ENCODE measurements at places on chromosomes 1 and 21.

DNA sequence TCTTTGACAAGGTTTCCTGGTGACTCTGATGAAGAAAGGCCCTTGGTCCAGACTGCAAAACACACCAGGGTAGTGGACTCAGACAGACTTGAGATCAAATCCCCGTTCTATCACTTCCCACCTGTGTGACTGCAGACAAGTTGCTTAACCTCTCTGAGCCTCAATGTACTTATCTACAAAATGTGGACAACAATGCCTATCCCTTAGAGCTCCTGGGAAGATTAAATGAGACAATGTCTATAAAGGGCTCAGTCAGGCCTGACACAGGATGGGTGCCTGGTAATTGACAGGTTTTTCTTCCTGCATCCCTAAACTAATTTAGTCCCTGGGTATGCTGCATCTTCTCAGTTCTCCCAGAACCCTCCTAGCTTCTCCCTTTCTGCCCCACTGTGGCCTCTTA is 37.9 kb upstream of the ZBTB40 start:
- DNase-seq = no peak

- DNase-seq = no peak
Measured at GRCh38 chr21:46061063-46061462, 36.8 kb upstream of the COL6A2 start.

DNA sequence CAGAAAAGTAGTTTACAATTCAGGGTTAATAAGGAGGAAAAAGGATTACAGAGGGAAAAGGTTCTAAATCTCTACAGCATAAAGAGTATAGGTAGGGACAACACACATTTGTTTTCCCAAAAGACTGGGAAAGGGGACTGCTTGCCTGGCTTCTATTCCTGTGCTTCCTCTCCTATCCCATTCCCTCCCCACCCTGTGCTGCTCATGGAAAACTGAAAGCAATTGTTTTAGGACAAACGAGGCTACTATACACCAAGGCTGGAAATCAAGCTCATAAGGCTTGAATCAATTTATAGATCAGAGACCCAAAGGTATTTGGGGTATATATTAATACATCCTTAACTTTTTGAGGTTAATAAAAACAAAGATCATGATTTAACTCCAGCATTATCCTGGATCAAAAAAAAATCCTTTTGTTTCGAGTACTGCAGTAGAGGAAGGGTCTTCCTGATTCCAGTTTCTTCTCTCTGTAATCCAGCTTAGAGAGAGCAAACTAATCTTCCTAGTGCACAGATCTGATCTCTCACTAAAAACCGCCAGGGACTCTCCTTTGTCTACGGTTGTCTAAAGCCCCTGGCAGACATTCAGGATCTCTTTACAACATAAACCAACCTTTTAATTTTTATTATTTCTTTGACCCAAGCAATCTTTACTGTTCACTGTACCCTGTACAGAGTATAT is 37.4 kb upstream of the A3GALT2 start:
- DNase-seq = no peak

DNA sequence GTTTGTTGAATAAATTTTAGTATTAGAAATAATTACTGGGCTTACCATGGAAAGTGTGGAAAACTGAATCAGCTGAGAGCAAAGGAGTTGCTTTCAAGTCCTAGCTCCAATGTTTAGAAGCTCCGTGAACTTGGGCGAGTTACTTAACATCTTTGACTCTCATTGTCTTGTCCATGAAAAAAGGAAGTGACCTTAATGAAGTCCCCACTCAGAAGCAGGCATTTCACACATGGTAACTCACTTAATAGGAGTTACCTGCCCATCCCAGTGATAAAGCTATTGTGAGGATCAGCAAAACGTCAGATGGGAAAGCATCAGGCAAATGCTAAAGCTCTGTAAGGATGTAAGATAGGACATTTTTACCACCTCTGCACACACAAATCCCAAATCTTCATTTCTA is 34.0 kb upstream of the GADD45A start:
- DNase-seq = no peak

GRCh38 chr1:147613506-147613905 is 56.8 kb downstream of the ACP6 start:
- peak; percentile 81 for DNase-seq

- no peak for DNase-seq
Measured at GRCh38 chr1:198934901-198935305, 296.1 kb downstream of the PTPRC start.

DNA sequence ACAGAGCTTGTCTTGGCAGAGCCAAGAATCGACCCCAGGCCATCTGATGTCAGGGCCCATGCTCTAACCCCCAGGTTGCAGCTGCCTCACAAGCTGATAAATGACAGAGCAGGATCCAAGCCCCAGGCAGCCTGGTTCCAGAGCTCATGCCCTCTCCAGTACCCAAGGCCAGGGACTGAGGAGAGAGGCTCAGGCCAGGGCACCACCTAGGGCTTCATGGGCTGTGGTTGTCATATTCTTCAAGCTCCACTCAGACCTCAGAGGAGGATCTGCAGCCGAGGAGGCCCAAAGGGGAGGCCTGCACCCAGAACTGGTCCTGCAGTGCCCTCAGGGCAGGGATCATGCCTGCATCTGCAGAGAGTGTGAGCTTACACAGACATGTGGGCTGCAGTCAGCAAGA is 301.1 kb downstream of the MATN1 start:
- no peak for DNase-seq

- DNase-seq = peak; percentile 67
Measured at GRCh38 chr21:27268290-27268689, 301.4 kb upstream of the ADAMTS5 start.

DNA sequence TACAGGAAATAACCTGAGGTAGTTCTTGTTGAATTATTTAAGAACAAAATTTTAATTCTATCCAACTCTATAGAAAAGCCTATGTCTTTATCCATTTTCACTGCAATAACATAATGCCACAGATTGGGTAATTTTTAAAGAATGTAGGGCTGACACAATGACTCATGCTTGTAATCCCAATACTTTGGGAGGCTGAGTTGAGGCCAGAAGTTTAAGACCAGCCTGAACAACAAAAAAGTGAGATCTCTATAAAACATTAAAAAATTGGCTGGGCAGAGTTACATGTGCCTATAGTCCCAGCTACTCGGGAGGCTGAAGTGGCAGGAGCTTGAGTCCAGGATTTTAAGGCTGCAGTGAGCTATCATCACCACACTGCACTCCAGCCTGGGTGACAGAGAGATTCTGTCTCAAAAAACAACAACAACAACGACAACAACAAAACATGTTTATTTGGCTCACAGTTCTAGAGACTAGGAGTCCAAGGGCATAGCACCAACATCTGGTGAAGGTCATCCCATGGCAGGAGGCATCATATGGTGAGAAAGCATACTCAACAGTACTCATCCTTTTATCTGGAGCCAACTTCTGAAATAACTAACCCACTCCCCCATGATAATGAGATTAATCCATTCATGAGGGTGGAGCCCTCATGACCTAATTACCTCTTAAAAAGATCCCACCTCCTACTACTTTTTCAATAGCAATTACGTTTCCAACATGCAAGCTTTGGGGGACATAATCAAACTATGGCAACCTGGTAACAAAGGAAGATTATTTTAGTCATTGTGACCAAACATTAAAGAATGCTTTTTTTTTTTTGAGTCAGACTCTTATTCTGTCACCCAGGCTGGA is 59.6 kb downstream of the ABL2 start:
- peak; percentile 77 for DNase-seq

DNA sequence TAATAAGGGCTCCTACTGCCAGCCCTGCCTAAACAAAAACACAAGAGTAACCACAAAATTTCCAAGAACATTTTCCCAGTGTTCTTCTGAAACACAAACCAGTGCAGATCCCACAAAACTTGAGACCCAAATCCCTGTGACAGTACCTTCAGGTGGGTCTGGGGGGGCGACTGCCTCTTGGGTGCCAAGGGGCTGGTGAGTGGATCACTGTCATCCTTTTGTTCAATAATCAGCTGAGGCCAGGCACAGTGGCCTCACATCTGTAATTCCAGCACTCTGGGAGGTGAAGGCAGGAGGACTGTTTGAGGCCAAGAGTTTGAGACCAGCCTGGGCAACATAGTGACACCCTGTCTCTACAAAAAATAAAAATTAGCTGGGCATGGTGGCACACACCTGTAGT is 87.6 kb downstream of the GLIS1 start:
- DNase-seq = no peak

GRCh38 chr1:154179946-154180687 is 11.8 kb downstream of the TPM3 start:
- no peak for DNase-seq

- peak; percentile 10 for DNase-seq
Measured at GRCh38 chr1:215376544-215377264, 190.4 kb upstream of the KCTD3 start.

DNA sequence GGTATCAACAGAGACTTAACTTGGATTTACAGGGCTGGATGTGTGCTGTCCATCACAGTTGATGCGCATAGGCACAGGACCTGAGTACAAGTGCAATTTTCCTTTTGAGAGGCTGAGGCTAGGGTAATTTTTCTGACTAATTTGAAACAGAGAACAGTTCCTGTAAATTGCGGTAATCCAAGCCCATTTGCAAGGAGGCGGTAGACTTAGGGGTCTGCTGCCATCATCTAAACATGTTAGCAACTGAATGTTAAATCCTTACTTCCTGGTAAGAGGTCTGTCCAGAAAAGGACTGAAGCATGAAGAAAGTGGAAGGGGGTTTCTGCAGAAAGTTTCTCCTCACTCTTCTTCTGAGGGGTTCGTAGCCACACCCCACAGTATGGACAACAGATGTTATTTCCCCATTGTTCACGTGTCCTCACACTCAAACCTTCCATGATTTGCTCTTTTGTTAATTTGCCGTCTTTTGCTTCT is 23.7 kb upstream of the C1orf198 start:
- peak; percentile 32 for DNase-seq

- DNase-seq = peak; percentile 1
Measured at GRCh38 chr1:34060901-34061415, 104.1 kb downstream of the CSMD2 start.

DNA sequence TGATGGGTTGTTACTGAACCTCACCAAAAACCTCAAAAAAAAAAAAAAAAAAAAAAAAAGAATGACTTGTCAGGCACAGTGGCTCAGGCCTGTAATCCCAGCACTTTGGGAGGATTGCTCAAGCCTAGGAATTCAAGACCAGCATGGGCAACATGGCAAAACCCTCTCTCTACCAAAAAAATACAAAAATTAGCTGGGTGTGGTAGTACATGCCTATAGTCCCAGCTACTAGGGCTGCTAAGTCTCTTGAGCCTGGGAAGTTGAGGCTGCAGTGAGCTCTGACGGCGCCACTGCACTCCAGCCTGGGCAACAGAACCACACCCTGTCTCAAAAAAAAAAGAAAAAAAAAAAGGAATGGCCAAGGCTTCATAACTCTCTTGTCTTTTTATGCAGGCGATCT is 11.1 kb downstream of the CHAF1B start:
- DNase-seq = no peak

DNA sequence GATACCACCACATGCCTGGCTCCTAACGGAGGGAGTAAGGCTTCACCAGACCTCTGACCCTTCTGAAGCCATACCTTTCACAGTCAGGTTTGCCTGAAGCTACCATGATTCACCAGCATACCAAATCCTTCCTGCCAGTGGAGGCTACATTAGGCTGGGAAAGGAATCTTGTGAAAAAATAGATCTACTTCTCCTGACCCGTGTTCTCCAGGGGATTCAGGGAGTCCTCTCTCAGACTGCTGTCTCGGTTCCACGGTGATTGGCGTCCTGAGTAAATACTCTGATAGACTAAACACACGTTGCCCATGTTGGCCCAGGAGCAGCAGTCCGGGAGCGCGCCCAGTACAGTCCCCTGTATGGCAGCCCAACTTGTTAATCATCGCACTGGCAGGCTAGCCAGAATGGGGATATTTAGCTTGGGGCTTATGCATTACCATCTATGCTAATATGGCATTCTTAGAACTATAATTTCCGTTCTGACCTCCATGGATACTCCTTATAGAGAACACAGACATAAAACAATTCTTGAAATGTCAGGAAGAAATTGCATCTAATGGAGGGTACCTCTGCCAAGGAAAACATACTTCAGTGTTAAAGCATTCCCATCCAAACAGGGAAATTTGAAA is 173.2 kb downstream of the ROR1 start:
- peak; percentile 53 for DNase-seq

DNA sequence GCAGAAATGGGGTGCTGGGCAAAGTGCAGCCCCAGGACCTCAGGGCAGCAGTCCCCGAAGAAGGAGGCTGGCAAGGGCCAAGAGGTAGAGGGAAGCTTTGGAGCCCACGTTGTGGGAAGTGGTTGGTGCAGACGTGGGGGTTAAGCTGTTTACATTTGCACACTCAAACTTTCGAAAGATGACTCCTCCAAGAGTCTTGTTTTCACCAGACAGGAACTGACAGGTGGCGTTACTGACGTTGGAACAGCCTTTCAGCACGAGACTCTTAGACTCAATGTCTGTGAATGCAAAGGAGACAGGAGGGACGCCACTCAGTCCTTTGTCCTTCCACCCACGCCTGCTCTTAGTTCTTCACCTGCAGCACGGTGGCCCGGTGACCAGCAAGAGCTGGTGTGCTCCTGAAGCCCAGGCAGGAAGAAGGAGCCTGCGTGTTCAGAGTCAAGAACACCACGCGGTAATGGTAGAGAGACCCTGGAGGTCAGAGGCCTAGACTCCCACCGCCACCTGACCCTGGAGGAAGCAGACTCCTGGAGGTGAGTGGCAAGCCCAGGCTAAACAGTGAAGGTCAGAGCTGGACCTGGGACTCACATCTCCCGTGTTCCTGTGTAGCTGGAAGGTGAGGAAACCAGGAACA is 15.9 kb downstream of the LYPD8 start:
- DNase-seq = no peak

- DNase-seq = peak; percentile 56
Measured at GRCh38 chr1:53294567-53294966, 33.3 kb downstream of the LRP8 start.

GRCh38 chr1:167082511-167083027 is 7.6 kb downstream of the GPA33 start:
- DNase-seq = no peak

GRCh38 chr21:35220301-35220700 is 171.2 kb upstream of the RUNX1 start:
- DNase-seq = peak; percentile 78

GRCh38 chr1:28199328-28200233 is 23.1 kb upstream of the PTAFR start:
- DNase-seq = no peak

- DNase-seq = peak; percentile 36
Measured at GRCh38 chr1:212514782-212515181, 82.1 kb downstream of the NENF start.

DNA sequence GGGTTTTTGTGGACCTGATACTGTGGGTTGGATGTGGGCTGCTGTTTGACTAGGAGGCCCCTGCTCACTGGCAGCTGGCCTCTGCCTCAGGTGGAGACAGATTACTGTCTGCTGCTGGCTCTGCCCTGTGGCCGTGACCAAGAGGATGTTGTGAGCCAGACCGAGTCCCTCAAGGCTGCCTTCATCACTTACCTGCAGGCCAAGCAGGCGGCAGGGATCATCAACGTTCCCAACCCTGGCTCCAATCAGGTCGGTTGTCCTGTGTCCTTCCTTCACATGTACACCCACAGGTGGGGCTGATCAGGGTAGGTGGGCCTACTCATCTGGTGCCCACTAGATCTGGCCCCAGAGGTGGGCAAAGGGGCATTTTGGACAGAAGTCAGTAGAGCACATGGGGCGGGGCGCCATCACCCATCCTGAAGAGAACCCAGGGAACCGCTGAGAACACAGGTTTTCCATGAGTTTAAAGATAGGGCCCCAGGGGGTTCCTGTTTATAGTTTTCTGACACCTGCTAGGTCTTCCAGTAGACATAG is 37.2 kb downstream of the ZBTB17 start:
- DNase-seq = no peak

GRCh38 chr1:170225781-170226530 is 80.2 kb downstream of the NTMT2 start:
- DNase-seq = peak; percentile 14

Measured in foreskin fibroblast (primary cell).